GM10248 (cell line): ENCODE measurements at places on chromosomes 4 and X.
A peak's percentile ranks its signal among the peaks of the same experiment; 100 is the strongest.

- no peak for DNase-seq
Measured at GRCh38 chr4:94690851-94691254, 66.9 kb upstream of the BMPR1B start.

DNA sequence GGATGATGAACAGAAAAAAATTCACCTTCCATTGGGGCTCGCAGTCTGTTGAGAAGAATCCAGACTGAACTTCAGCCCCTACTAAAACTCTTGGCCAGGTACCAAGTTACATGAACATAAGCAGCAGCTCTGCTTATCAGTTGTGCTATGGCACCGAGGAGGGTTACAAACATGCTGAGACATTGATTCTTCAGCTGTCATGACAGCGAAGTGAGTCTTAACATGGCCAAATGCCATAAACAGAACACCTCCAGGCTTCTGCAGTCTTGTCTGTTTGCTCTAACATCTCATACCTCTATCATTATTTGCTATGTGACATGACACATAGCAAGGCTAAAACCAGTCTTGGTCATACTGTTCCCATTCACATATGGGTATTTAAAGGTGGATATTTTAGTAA, 521.5 kb downstream of the GRID2 start:
- DNase-seq: no peak

DNA sequence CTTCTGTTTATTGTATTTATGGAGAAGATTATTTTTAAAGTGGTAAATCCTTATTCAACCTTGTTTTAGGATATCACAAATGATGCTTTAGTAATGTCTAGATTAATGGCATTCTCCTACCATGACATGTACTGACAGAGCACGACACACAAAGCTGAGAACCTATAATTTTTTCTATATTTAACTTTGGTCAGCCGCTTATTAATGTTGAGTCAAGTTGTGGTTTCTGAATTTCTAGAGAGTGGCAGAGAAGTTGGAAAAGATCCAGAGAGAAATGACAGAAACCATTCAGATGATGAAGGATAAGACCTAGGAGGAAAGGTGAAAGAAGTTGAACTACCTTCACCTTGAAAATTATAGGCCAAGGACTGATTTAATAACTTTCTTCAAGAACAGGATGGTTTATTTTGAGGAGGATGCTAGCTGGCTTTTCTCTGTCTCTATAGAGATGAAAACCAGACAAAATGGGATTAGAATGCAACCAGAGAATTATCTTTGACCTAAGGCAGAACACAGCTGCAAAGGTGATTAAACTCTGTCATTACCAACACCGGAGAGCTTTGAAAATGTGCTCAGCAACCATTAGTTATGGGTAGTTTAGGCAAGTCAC, 62.6 kb upstream of the TSPAN5 start:
- DNase-seq: no peak

DNA sequence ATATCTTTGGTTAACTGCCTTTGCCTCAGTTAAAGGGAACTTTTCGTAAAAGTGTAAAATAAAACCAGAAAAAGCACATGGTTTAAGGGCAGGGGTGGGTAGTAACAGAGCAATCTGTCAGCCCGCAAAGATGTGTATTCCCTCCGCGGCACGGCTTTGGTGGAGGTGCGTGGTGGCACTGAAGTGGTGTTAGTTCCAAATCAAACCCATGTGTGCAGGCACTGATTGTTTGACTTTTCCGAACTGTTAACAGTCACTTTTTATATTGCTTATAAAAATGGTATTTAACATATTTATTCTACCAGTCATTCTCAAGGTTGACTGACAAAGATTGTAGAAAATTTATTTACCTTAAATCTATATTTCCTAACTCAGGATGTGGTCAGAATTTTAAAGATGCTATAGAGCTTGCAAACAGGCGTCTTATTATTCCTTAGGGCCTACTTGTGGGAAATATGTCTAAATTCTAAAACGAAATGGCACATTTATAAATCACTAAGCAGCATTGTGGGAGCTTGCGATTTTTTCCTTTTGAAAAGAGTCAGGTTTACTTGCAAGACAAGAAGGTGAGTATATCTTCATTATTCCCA, 272.7 kb upstream of the PCDH18 start:
- DNase-seq: no peak

DNA sequence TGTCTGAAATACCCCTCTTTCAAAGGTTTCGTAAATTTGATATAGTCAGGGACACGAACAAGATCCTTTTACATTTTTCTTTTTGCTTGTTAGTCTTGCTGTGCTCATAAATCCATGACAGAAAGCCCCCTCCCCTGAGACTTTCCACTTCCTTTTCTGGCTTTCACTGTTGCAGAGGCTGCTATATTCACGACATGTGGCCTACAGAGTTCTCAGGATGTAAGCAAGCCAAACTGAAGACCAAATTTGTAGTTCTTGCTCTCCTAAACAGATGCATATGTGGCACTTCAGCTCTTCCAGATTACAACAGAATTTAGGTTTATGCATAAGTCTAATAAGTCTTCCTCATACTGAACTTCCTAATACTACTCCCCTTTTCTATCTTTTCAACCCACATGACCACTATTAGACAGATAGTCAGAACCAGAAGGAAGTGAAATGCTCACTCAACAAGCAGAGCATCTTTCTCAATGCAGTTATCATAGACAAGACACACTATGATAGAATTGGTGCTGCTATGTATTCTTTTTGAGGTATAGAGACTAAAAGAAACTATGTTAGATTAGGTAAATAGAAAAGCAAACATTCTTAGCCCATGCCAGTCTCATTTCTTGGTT, 15.0 kb downstream of the BTK start:
- no peak for DNase-seq

DNA sequence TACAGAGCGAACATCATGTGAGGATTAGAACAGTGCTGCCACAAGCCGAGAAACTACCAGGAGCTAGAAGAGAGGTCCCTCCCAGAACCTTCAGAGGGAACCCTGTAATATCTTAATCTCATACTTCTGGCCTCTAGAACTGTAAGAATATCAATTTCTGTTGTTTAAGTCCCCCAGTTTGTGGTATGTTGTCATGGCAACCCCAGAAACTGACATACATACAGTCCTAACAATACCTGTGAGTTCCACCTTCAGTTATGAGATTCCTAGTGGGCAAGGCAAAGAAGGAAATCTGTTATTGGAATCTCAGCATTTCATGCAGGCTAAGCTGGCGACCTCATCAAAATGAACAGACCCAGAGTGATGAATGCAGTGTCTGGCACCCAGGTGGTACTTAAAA, 42.5 kb downstream of the ZBTB49 start:
- no peak for DNase-seq

DNA sequence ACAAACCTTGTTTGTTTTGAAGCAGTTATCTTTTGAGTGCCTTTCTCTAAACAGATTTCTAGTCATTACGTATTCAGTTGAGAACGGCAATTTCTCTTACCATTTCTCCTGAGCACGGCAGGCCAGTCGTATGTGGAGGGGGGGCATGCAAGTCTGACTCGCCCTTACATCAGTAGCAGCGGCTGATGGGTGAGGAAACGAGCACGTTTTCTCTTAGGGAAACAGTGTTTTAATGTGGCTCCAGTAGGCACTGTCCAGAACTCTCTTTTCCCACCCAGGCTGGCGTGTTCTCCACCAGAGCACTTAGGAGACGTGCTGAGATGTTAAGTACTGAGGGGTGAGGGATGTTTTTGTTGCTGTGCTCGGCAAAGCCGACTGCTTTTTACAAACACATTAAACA, 240.5 kb downstream of the STIM2 start:
- no peak for DNase-seq

DNA sequence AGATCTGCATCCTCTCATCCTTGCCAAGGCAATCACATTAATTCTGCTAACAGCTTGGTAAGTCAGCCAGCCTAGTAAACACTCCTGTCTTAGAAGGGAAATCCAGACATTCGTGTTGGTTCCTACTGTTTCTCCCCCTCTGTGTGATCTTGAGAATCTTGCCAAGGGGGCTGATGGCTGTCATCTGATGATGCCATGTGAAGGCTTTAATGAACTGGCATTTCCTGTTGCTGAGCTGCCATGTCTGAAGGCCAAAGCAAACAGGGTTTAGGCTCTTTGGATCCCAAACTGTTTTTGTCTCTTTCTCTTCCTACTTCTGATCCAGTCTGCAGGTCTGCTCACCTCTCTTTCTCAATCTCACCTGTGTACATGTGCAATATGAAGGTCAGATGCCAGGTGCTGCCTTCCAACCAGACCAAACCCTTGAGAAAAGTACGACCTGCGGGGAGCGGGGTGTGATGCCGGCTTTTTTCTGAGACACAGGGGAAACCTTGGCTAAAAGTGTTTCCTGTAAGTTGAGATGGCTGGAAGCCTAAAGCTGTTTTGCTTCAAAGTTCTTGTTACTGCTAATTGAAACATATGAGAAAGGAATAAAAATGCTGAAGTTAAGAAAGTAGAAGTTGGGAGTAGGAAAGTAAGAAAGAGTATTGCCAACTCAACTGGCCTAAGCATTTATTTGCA, 532.9 kb downstream of the ANKRD50 start:
- DNase-seq: no peak

DNA sequence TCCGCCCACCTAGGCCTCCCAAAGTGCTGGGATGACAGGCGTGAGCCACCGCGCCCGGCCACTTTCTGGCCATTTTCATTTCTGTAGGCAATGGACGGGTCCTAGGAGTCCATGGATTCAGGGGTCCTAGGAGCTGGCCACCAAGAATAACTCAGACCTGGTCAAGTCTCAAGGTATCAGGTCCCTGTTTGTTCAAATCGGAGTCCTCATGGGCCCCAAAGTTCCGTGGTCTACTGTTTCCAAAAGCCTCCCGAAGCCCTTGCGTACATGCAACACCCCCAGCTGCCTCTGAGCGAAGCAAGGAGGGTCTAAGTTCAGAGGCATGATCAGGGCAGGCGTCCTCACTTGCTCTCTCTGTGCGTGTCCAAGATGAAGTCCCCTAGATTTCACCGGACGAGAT, 30.1 kb downstream of the P2RY8 start:
- no peak for DNase-seq

DNA sequence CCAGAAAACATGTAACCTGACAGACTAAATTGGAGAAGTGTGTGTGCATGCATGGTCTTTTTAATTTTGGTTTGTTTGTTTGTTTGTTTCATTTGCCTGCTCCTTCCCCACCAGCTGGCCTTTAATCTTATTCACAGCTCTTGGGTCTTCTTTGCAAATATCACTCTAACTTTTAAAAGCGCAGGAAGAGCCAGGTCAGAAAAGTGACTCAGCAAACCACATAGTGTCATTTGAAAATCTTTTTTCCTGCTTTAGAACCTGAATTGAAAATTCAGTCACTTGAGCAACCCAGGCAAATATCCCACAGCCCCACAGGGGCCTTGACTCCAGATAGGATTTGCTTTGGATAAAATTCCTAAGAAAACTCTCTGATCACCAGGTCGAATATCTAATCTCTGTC, 4.6 kb downstream of the TMEM255A start:
- no peak for DNase-seq

GRCh38 chr4:5712517-5712916, 1.5 kb downstream of the EVC start:
- DNase-seq: no peak

- no peak for DNase-seq
Measured at GRCh38 chrX:47327902-47328301, 42.5 kb upstream of the ZNF157 start.

GRCh38 chr4:7831330-7831729, 108.3 kb downstream of the AFAP1 start:
- peak; percentile 29 for DNase-seq
